ENCODE measurements at places on chromosomes 5 and 9.

- H3K36me3 ChIP-seq, result no peaks in the 10 kb centered on the region
- no peak overlapping the region for H3K27ac ChIP-seq
- H3K4me1 ChIP-seq, result no peaks in the 10 kb centered on the region
- H3K4me3 ChIP-seq, result no peak overlapping the region
These were observed 1076.7 kb downstream of the NR2F1-AS1 start for GRCh38 chr5:92504346-92504745.

GRCh38 chr9:95357316-95357715 lies 39.8 kb upstream of the FANCC start:
- H3K4me1 ChIP-seq, result no peaks in the 10 kb centered on the region
- H3K27ac ChIP-seq, result no peak overlapping the region
- peaks cover 18% of the 10 kb centered on the region for H3K27me3 ChIP-seq
- no peak overlapping the region for H3K4me3 ChIP-seq

- no peak overlapping the region for H3K4me3 ChIP-seq
- DNase-seq, result no peak
These were observed 543.9 kb downstream of the TLE1 start for GRCh38 chr9:81145331-81145963.

GRCh38 chr9:77125665-77126064 lies 51.7 kb upstream of the VPS13A start:
- no peak overlapping the region for H3K4me3 ChIP-seq
- DNase-seq, result no peak
- H3K27ac ChIP-seq, result no peak overlapping the region
- peaks cover 25% of the 10 kb centered on the region for H3K27me3 ChIP-seq

DNA sequence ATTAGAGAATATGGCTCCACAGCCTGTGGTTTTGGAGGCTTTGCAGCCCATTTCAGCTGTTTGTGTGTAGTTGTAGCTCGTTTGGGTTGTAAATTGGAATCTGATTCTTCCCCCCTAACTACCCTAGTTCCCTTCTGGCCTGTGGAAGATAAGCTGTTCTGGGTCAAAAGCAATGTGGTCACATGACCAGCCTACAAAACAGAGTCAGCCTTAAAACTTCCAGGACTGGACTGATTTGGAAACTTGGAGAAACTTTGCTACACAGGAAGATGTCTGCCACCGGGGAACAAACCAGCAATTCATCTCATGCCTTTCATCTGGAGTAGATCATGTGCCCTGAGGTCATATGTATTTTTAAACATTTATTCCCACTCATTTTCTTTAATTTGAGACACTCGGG lies 83.8 kb downstream of the DAPK1 start:
- H3K4me3 ChIP-seq, result no peak overlapping the region
- H3K36me3 ChIP-seq, result no peaks in the 10 kb centered on the region
- H3K27ac ChIP-seq, result peak overlapping the region; percentile 6
- H3K4me1 ChIP-seq, result peaks cover 8% of the 10 kb centered on the region
- H3K27me3 ChIP-seq, result no peaks in the 10 kb centered on the region

- H3K36me3 ChIP-seq, result no peaks in the 10 kb centered on the region
- H3K27me3 ChIP-seq, result no peaks in the 10 kb centered on the region
- no peak overlapping the region for H3K4me3 ChIP-seq
- peaks cover 20% of the 10 kb centered on the region for H3K4me1 ChIP-seq
These were observed 30.8 kb upstream of the POU4F3 start for GRCh38 chr5:146307796-146308195.

- peaks cover 28% of the 10 kb centered on the region for H3K36me3 ChIP-seq
- no peaks in the 10 kb centered on the region for H3K27me3 ChIP-seq
- H3K4me1 ChIP-seq, result peaks cover 23% of the 10 kb centered on the region
- no peak overlapping the region for H3K27ac ChIP-seq
- no peak overlapping the region for H3K4me3 ChIP-seq
These were observed 5.0 kb upstream of the C5orf24 start for GRCh38 chr5:134840811-134841210.

GRCh38 chr9:24881361-24881760 lies 335.7 kb upstream of the IZUMO3 start:
- no peaks in the 10 kb centered on the region for H3K4me1 ChIP-seq
- H3K27me3 ChIP-seq, result no peaks in the 10 kb centered on the region
- no peaks in the 10 kb centered on the region for H3K36me3 ChIP-seq
- H3K4me3 ChIP-seq, result no peak overlapping the region
- H3K27ac ChIP-seq, result no peak overlapping the region
- DNase-seq, result no peak

- no peak overlapping the region for H3K27ac ChIP-seq
- no peaks in the 10 kb centered on the region for H3K27me3 ChIP-seq
- H3K4me3 ChIP-seq, result no peak overlapping the region
- no peaks in the 10 kb centered on the region for H3K36me3 ChIP-seq
These were observed 24.3 kb downstream of the CPLX2 start for GRCh38 chr5:175895686-175896102.

- no peaks in the 10 kb centered on the region for H3K27me3 ChIP-seq
- H3K4me1 ChIP-seq, result no peaks in the 10 kb centered on the region
- peaks cover 52% of the 10 kb centered on the region for H3K36me3 ChIP-seq
- DNase-seq, result no peak
These were observed 87.6 kb downstream of the ERP44 start for GRCh38 chr9:100011062-100011681.

DNA sequence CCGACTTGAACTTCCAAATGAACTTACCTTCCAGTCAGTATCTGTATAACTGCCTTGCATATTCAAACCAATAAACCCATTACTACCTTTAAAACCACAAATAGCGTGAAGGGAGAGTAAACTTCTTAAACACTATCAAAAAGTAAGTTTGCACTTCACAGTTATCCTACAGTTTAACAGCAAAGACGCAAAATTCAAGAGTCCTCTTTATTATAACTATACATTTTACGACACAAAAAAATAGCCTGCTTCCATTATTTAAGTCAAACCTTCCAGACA lies 1.8 kb downstream of the PTBP3 start:
- peak overlapping the region; percentile 96 for H3K4me3 ChIP-seq
- H3K27ac ChIP-seq, result peak overlapping the region; percentile 22
- DNase-seq, result no peak
- peaks cover 43% of the 10 kb centered on the region for H3K4me1 ChIP-seq
- H3K36me3 ChIP-seq, result no peaks in the 10 kb centered on the region
- H3K27me3 ChIP-seq, result no peaks in the 10 kb centered on the region

DNA sequence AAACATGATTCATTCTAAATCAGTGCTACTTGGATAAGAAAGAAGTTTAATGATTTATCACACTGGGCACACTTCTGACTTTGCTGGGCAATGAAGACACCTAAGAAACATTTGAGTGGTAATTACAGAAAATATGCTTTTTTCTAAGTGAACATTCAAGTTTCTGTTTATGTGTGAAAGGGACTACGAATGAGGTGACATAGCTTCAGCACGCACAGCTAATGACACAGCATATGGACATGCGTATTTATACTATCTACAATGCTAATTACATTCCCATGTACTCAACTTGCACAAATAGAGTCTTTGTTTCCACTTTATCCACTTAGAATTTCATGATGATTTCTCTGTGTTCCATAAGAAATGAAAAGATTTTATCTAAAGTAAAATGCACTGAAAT lies 40.6 kb downstream of the FREM1 start:
- DNase-seq, result no peak
- H3K27me3 ChIP-seq, result no peaks in the 10 kb centered on the region
- H3K4me1 ChIP-seq, result no peaks in the 10 kb centered on the region

GRCh38 chr5:71877511-71877910 lies 158.4 kb downstream of the CARTPT start:
- H3K4me3 ChIP-seq, result no peak overlapping the region
- H3K36me3 ChIP-seq, result no peaks in the 10 kb centered on the region
- no peak overlapping the region for H3K27ac ChIP-seq
- DNase-seq, result no peak
- peaks cover 6% of the 10 kb centered on the region for H3K4me1 ChIP-seq

DNA sequence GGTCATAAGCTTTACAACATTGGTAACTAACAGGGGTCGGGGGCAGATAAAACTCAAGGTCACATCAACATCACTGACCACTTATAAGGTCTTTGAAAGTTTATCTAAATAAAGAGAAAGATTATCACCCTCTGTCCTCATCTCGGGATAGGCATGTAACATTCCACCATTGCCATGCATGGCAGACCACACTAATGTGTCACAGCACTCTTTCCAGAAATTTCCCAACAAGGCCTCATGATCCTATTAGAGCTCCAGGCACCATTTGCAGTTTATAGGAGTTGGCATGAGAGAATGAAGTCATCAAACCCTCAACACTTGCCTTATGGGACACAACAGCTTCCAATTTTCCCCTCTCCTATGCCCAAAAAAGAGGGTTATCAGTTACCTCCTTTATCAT lies 31.9 kb upstream of the ZNF622 start:
- H3K27ac ChIP-seq, result peak overlapping the region; percentile 86
- peaks cover 96% of the 10 kb centered on the region for H3K4me1 ChIP-seq
- DNase-seq, result no peak
- no peaks in the 10 kb centered on the region for H3K27me3 ChIP-seq
- peak overlapping the region; percentile 6 for H3K4me3 ChIP-seq

DNA sequence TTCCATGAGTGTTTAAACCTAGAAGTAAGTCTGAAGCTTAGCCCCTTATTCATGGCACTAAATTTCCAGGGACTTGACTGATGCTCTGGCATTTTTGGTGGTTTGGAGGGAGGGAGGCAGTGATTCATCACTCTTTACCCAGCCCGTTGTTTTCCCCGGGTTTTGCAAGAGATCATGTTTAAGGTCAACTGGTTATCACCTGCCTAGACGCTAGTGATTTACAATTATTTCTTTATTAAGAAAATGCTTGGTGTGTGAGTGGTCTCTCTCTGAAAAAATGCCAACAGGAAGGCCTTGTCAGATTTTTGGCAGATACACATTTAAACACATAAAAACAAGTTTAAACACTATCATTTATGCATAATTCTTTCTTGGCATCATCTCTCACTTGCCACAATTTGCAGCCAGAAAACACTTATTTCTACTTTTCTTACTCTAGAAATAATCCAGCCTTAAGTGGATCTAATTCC lies 737.9 kb upstream of the ZNF608 start:
- H3K4me1 ChIP-seq, result peaks cover 22% of the 10 kb centered on the region
- DNase-seq, result no peak
- no peaks in the 10 kb centered on the region for H3K27me3 ChIP-seq
- peak overlapping the region; percentile 82 for H3K27ac ChIP-seq
- no peaks in the 10 kb centered on the region for H3K36me3 ChIP-seq
- no peak overlapping the region for H3K4me3 ChIP-seq

DNA sequence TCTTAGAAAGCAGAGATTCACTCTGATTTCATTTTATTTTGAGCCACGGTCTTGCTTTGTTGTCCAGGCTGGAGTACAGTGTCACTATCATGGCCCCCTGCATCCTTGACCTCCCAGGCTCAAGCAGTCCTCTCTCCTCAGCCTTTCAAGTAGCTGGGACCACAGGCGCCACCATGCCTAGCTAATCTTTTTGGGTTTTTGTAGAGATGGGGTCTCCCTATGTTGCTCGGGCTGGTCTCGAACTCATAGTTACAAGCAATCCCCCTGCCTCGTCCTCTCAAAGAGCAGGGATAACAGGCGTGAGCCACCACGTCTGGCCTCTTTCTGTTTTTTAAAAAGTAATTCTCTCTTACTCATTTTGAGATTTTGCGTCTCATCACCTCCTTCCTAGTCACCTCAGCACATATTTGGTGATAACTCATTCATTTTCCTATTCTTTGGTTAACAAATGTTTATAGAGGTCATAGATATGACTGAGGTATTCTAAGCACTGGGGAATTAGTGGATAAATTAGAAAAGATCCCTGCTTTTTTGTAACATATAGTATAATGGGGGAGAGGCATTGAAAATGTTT lies 10.8 kb upstream of the DCP2 start:
- H3K4me3 ChIP-seq, result no peak overlapping the region
- H3K27me3 ChIP-seq, result no peaks in the 10 kb centered on the region
- no peak for DNase-seq
- no peaks in the 10 kb centered on the region for H3K36me3 ChIP-seq

DNA sequence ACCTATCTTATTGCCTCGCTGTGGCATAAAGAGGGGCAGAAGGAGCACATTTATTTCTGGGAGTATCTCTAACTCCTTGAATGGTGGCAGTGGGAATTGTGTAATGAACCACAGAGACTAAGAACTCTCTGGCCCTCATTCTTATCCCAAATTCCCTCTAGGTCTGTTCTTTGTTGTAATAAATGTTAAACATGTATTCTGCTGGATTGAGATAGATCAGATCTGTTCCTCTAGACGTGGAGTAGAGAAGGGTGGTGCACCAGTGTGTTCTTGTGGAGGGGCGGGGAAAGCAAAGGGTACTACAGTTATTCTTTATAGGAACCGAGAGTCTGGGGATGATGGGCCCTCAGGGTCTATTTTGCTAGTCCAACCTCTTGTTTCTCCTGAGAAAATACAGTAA lies 90.4 kb downstream of the UBE2R2 start:
- H3K27me3 ChIP-seq, result no peaks in the 10 kb centered on the region
- peaks cover 42% of the 10 kb centered on the region for H3K4me1 ChIP-seq
- H3K4me3 ChIP-seq, result no peak overlapping the region
- H3K36me3 ChIP-seq, result peaks cover 9% of the 10 kb centered on the region
- DNase-seq, result no peak

GRCh38 chr9:93952784-93953495 lies 2.2 kb downstream of the BARX1 start:
- H3K27ac ChIP-seq, result no peak overlapping the region
- H3K36me3 ChIP-seq, result no peaks in the 10 kb centered on the region
- peaks cover 66% of the 10 kb centered on the region for H3K4me1 ChIP-seq
- peak overlapping the region; percentile 45 for H3K4me3 ChIP-seq

GRCh38 chr9:109314011-109314531 lies 6.8 kb downstream of the EPB41L4B start:
- peak overlapping the region; percentile 17 for H3K4me3 ChIP-seq
- peak overlapping the region; percentile 83 for H3K27ac ChIP-seq
- H3K36me3 ChIP-seq, result no peaks in the 10 kb centered on the region
- peaks cover 52% of the 10 kb centered on the region for H3K27me3 ChIP-seq
- DNase-seq, result no peak

GRCh38 chr5:54007827-54008777 lies 302.3 kb downstream of the ARL15 start:
- no peaks in the 10 kb centered on the region for H3K36me3 ChIP-seq
- DNase-seq, result no peak
- peak overlapping the region; percentile 7 for H3K27ac ChIP-seq
- H3K4me1 ChIP-seq, result no peaks in the 10 kb centered on the region

GRCh38 chr9:86700629-86701028 lies 246.7 kb downstream of the GAS1 start:
- H3K36me3 ChIP-seq, result no peaks in the 10 kb centered on the region
- peak; percentile 68 for DNase-seq
- peak overlapping the region; percentile 22 for H3K27ac ChIP-seq
- H3K27me3 ChIP-seq, result no peaks in the 10 kb centered on the region
- H3K4me1 ChIP-seq, result peaks cover 26% of the 10 kb centered on the region

DNA sequence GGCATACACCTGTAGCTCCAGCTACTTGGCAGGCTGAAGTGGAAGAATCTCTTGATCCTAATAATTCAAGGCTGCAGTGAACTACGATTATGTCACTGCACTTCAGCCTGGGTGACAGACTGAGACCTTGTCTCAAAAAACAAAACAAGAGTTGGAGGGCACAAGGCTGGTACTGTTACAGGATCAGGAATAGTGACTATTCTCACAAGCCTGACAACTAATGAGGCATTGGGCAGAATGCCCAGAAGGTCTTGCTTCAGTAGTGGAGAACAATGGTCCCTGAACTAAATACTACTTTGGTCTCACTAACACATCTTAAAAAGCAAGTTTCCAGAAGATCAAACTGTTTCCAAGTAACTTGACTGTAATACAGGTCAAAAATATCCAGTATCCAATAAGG lies 182.9 kb upstream of the RFX3 start:
- H3K4me1 ChIP-seq, result no peaks in the 10 kb centered on the region
- no peaks in the 10 kb centered on the region for H3K36me3 ChIP-seq
- no peak for DNase-seq
- H3K27ac ChIP-seq, result no peak overlapping the region

GRCh38 chr5:118561971-118562370 lies 426.4 kb downstream of the DTWD2 start:
- H3K4me1 ChIP-seq, result peaks cover 28% of the 10 kb centered on the region
- peak overlapping the region; percentile 60 for H3K27ac ChIP-seq
- no peaks in the 10 kb centered on the region for H3K27me3 ChIP-seq
- no peaks in the 10 kb centered on the region for H3K36me3 ChIP-seq
- peak overlapping the region; percentile 59 for H3K4me3 ChIP-seq
